NCI-H1092 (cell line): ENCODE measurements at places on chromosomes 6 and 20.

DNA sequence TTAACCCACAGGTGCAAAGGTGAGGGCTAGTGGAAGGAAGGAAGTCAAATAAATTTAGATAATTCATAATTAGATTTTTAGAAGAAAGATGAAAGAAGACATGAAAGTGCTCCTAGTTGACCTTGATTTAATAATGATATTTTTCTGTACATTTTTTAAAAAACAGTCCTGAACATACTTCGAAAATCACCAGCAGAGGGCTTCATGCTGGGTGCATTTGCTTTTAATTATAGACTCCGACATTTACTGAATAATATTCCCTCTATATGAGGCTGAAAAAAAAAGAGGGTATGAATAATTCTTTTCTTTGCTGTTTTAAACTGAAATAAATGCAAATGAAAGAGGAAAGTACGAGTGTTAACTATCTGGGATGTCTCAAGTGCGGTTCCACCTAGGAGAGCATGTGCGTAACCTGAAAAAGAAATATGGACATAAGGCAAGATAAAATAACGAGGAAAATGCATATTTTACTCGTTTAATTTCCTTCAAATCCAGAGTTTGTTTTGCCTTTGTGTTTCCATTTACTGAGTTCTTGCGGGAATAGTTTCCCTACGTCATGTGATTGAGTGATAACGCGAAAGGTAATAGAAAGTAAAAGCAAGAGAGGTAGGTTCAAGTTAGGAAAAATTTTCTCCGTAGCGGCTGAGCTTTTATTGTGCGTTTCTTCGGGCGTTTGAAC lies 3.1 kb upstream of the TFAP2B start:
- DNase-seq = no peak

DNA sequence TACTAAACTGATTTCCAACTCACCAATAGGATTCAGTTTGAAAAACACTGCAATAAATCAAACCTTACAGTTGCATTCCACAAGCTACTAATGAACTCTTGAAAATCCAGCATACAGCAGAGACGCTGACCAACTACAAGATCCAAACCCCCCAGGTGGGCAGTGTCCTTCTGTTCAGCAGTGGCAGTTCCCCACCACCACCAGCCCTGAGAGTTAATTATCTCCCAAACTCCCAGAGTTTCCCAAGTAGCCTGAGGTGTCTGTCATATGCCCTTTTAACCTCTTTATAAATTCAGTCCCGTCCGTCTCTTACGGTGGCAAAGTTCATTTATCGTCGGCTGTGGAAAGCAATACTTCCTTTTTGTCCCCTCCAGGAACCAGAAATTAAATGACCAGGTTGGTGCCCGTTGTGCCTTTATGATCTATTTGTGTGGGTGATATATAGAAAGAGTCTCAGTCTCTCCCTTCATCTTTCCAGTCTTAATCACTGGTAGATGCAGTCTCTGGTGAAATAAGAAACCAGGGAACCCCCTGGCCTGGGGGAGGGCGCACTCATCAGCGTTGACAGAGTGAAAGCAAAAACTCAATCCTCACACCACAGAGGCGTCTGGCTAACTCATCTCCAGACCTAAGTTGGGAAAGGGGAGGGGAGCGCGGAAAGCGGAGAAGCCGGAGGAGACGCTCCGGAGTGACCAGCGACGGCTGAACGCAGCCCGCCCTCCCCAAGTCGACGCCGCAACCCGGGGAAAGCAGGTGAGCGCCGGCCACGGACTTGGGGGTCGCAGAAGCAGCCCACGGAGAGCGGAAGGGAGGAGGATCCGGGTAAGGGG lies 717 bp downstream of the MRPL14 start:
- DNase-seq = peak; percentile 36

DNA sequence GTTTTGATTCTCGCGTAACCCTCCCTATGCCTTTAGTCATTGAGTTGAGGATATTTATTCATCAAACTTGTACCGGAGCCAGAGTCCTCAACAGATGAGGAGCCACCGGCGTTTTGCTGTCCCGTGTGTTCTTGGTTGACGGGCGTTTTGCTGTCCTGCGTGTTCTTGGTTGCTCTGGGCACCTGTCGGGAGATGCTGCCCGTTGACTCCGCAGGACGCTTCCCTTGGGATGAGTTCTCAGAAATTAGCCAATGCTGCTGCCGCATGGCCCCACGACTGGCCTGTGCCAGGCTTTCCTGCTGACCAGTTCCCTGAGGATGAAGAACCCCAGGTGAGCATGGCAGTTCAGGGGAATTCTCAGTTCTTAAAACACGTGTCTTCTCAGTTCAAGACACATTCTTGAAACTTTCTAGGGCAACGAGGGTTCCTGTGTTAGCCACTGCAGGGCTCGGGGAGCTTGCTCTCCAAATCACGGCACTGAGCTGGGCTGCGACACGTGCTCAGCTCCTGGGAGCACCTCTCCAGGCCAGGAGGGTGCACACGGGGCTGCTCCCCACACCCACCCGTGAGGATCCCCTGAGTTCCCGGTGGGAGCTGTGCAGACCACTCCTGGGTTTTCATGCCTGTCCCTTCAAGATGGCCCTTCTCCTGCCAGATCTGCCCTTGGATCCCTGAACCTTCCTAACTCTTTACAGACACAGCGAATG lies 265.6 kb downstream of the SMOC2 start:
- DNase-seq = no peak

DNA sequence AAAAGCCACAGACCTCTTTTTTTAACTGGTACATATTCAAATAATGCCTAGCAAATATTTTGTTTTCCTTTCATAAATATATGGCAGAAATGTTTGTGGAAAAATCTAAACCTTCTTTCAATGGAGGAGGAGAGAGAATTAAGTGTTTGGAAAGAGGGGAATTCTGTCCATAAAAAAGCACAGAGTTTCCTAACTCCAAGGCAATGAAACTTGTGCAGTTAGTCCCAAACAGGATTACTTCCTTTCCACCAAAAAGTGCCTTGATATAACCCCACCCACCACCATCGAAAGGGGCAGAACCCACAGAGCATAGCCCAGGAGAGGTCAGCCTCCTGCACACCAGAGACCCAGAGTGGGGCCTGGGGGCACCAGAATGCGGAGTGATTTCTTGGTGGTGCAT lies 106.3 kb downstream of the OGFRL1 start:
- DNase-seq = no peak

DNA sequence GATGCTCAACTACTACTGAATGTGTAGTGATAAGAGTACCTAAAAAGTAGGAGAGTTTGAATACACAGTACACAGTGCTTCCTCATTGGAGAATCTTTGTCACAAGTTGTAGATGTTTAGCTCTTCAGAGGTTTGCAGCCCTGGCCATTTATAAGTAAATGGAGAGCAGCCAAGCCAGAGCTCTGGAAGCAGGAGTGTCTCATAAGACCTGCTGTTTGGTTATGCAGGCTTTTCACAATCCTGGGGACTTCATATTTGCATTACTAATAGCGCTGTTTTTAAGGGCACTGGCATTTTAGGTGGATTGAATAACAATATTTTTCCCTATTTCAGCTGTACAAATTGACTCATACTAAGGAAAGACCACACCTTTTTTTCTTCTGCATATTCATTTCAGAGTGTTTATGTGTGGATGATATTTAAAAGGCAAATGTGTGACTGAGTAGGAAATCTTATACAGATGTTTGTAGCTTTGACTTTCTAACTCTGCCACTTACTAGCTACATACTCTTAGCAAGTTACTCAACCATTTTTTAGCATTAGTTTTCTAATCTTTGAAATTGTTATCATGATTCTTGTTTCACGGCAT lies 730.5 kb upstream of the MAP3K7 start:
- DNase-seq = no peak

GRCh38 chr20:19872001-19872400 lies 113.9 kb downstream of the RIN2 start:
- no peak for DNase-seq

GRCh38 chr6:81633391-81633790 lies 119.1 kb downstream of the TENT5A start:
- no peak for DNase-seq

DNA sequence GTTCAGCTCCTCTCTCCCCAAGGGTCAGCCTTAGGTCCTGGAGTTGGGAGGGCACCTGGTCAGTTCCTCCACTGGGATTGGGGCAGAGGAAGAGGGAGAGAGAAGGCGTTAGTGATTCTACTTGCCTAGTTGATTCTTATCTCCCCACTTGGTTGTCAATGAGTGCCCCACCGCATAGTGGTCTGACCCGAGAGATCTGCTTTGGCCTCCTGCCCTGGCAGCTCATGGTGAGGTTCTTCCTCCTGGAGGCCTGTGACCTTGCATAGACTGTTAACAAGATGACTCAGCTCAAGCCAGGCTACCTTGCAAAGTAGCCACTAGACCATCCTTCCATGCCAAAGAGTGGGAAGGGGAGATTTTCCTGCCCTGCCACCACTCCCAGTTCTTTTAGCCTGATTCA lies 160.6 kb downstream of the TMEM200A start:
- DNase-seq = no peak

- no peak for DNase-seq
These were observed 17.9 kb upstream of the ARMC12 start for GRCh38 chr6:35718911-35719381.

GRCh38 chr6:112649853-112650252 lies 302.7 kb downstream of the RFPL4B start:
- no peak for DNase-seq

GRCh38 chr20:62575976-62576722 lies 66.2 kb upstream of the SLCO4A1 start:
- no peak for DNase-seq

DNA sequence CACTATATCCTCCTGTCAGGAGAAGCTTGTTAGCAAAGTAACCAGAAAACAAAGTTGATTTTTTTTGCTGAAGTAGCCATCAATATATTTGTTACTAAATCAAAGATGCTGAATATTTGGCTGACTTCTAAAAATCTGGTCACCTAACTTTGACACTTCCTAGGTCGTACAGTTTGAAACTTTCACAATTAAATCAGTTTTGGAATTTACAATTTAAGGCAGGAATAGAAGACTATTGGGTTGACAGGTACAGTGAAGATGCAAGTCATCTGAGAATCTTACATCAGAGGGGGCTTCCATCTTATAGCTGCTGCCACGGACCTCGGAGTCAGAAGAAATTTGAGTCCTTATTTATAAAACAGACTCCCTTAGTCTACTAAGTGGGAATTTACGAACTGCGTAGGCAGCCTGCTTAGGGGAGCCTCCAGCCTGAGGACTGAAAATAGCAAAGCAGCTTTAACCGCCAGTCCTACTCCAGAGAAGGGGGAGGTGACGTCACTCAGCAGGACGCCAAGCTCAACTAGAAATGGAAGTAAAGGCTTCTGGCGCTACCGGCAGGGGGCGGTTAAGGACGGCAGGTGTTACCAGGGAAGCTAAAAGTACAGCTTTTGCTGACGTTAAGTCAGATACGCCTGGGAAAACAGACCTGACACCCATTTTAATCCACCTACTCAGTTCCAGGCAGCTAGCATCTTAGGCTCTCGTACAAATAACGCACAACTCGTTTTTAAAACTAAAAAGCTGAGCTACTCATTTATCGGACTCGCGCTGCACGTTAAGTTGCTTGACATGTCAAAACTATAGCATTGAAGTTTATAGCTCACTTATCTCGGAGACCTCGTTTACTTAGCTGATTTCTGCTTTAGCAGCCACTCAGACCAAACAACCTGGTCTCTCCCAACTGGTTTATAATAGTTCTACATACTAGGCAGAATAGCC lies 61.1 kb upstream of the HFE start:
- peak; percentile 87 for DNase-seq

- no peak for DNase-seq
These were observed 236.9 kb downstream of the EPM2A start for GRCh38 chr6:145498425-145498824.

DNA sequence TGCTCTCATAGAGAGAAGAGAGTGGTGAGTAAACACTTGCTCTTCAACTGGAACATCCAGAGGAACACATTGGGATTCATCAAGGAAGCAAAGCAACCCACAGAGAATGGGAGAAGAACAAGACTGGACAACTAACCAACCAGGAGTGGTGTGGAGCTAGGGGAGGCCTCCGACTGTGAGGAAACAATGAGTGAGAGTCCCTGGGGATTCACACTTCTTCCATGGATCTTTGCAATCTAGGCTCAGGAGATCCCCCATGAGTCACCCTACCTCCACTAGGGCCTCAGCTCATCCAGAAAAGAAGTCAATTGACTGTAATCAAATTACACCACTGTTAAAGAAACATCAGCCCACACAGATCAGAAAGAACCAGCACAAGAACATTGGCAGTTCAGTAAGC lies 42.3 kb upstream of the CLVS2 start:
- no peak for DNase-seq

GRCh38 chr6:7155871-7156579 lies 48.3 kb downstream of the RREB1 start:
- DNase-seq = no peak

GRCh38 chr6:5083813-5084359 lies 1.3 kb upstream of the PPP1R3G start:
- DNase-seq = no peak

DNA sequence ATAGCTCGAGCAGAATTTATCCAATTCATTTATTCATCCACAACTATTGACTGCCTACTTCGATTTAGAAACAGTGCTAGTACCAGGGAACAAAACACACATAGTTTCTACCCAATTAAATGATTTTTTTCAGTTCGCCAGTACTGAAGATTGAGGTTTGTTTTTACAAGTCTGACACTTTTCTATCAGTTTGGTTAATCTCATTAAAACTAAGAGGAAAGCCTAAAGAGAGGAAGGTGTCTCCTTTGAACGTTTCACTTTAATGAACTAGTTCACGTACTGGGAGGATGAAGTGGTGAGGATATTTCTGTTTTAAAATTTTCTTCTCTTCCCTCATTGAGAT lies 570 bp upstream of the ANKS1A start:
- DNase-seq = no peak

GRCh38 chr20:24769878-24770627 lies 179.0 kb upstream of the CST7 start:
- no peak for DNase-seq

DNA sequence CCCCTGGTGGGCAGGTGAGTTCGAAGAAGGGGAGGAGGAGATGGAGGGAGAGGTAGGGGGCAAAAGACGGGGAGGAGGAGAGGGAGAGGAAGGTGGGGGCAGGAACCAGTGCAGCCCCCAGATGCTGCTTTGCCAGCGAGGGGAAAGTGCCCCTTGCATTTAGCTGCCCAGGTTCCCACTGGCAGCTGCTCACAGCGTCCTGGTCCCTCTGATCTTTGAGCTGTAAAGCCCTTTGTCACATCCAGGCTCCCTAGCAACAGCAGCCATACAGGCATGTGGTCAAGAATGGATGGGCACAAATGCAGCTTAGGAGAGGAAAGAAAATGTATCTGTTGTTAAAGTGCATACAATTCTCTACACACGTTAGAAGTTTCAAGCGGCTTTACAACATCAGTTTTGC lies 160.9 kb downstream of the CD83 start:
- no peak for DNase-seq

GRCh38 chr6:134740027-134740373 lies 209.9 kb downstream of the ALDH8A1 start:
- no peak for DNase-seq

GRCh38 chr20:25486377-25486776 lies 78.9 kb downstream of the GINS1 start:
- no peak for DNase-seq
